Upper lobe of left lung (tissue), 6 donors: ENCODE measurements at places on chromosomes 7 and 10. TPM values are rescaled to one million over a fixed set of nuclear protein-coding genes. Genes with fewer than 3 reads are reported as not detected.

- no peak for DNase-seq
These were observed 147.6 kb downstream of the ARID5B start for GRCh38 chr10:62048919-62049623.

DNA sequence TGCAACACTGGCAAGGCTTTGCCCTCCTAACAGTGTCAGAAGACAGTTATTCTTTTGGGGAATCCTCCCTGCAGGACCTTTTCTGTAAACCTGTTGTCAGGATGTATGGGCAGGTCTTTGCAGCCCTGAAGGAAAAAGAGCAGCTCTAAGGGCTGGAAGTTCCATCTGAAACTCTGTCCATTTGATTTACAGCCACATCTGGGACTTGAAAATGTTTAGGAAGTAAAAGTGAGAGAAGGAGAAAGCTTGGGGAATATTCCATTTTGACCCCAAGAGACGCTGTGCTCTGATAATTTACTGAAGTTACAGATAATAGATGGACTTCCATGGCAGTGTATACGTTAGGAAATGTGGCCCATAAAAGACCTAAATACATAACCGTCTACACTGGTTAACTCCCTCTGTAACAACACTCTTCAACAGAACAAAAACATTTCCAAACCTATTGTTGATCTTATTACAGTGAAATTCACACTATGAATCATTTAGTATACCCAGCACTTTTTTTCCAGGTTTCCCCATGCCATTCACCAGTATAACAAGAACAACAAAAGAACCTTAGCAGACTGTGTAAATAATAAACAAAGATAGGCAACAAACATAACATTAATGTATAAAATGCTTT, 89.1 kb downstream of the KIAA1549 start:
- DNase-seq, result no peak

DNA sequence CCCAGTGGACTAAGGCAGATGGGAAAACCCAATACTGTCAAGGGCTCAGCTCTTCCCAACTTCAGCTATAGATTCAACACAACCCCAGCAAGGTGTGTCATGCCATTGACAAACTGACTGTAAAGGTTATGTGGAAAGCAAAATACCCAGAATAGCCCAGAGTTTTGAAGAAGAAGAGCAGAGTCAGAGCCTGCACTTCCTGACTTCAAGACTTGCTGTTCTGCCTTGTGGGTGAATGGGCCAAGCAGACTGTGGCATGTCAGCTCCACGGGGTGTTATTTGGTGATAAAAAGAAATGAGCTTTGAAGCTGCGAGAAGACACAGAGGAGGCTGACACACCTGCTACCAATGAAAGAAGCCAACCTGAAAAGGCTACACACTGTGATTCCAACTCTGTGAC, 89.7 kb downstream of the NKX6-2 start:
- DNase-seq, result no peak

- no peak for DNase-seq
These were observed 27.9 kb upstream of the GATA3 start for GRCh38 chr10:8026349-8027259.

DNA sequence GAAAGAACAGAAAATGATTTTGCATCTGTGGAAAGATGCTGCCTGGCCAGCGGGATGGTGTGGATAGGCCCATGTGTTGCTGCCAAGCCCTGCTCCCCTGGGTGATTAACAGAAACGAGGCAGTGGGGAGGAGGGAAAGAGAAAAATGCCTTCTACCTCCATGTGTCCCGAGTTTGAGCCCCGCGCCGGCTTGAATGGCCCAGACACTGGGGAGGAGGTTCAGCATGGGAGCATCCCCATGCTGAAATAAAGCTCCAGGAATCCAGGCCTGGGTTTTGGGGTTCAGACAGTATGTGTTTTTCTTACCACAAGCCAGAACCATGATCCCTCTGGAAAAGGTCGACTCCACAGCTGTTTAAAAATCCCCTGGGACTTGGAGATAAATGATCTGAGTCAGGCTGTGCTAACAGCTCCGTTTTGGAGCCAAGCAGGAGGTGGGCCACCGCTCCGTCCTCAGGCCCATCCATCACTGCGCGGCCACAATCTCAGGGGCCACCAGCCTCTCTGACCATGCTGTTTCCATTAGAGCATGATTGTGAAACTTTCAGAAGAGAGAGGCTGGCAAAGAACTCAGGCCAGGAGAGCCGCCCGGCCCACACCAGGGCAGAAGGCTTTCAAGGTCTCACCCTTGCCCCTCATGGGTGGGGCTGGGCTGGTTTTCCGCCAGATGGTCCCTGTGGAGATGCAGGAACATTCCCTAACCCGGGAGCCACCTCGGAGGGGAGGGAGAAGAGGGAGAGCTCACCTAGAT, 299.7 kb downstream of the ZEB1 start:
- DNase-seq, result no peak

GRCh38 chr7:57404967-57405421, 45.0 kb upstream of the ZNF716 start:
- DNase-seq, result no peak

DNA sequence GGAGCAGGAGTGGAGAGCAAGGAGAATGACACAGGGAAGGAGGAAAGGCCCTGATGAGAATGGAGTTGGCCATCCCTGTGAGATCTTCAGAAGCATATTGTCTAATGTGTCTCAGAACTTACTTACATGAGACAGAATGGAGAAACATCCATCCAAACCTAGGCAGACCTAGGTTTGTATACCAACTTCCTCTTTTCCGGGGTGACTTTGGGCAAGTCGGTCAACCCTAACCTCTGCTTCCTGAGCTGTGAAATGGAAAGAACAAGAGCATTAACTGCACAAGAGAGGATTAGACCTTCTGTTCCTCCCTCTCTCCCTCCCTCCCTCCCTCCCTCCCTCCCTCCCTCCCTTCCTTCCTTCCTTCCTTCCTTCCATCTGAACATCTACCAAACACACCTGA, 4.5 kb downstream of the GHRHR start:
- no peak for DNase-seq

FKBP6 gene
- not detected for total RNA-seq

DNA sequence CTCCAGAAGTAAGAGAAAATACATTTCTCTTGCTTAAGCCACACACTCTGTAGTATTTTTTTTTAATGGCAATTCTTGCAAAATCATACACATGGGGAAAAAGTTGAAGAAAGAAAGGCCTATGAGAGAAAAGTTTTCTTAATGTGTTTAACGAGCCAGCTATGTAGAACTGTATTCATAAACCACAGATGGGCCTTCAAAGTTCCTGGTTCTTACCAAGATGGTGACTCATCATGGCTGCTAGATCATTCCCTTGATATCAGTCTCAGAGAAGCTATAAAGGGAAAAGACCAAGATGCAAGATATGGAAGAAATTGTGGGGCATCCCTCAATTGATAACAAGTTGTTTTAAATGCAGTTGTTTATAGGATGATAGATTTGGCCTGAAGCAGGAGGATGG, 992.7 kb upstream of the MBL2 start:
- DNase-seq, result no peak

DNA sequence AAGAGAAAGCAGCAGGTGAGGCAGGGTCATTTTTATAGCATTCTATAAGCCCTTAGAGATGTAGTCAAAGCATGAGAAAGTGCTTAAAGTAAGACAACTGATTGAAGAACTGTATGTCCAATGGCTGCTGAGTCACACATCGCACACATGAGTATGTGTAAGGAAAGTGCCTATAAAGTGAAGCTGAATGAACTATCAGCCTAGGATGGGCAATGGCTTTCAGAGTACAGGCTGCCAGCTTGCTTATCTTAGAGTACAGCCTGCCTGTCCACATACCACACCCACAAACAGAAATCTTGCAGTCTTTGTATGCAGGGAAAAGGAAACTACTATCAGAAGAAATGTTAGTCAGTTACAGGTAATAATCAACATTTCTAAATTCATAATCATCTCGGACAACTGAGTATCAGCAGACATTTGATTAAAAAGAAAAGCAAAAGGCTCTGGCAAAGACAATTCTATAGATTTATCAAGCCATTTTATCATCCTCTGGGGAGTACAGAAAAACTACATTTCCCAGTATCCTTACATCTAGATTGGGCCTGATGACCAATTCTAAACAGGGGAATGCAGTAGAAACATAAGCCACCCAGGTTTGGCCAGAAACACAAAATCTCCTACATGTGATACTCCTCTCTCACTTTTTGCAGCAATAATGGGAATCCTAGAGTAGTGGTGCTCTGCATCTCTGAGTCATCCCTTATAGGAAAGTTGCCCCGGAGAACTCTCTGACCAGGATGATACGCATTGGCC, 16.2 kb upstream of the EPHB6 start:
- no peak for DNase-seq

- no peak for DNase-seq
These were observed 277.5 kb downstream of the PLXNA4 start for GRCh38 chr7:132298790-132299189.

GIMAP8 gene
- total RNA-seq, result 15.6 TPM

- no peak for DNase-seq
These were observed 2.9 kb downstream of the UNCX start for GRCh38 chr7:1235501-1236131.

GRCh38 chr10:48634984-48635557, 30.2 kb upstream of the ARHGAP22 start:
- DNase-seq, result no peak

- DNase-seq, result no peak
These were observed 9.3 kb downstream of the PALD1 start for GRCh38 chr10:70487824-70488223.

SNX10 gene
- 24.1 TPM for total RNA-seq

GRCh38 chr7:1533547-1534329, 3.2 kb downstream of the MAFK start:
- peak; percentile 60 for DNase-seq

GRCh38 chr7:152414779-152415178, 21.0 kb downstream of the KMT2C start:
- no peak for DNase-seq

- DNase-seq, result peak; percentile 87
These were observed 176.1 kb upstream of the TNS3 start for GRCh38 chr7:47757921-47758411.

CDH23 gene
- 29.3 TPM for total RNA-seq

DNA sequence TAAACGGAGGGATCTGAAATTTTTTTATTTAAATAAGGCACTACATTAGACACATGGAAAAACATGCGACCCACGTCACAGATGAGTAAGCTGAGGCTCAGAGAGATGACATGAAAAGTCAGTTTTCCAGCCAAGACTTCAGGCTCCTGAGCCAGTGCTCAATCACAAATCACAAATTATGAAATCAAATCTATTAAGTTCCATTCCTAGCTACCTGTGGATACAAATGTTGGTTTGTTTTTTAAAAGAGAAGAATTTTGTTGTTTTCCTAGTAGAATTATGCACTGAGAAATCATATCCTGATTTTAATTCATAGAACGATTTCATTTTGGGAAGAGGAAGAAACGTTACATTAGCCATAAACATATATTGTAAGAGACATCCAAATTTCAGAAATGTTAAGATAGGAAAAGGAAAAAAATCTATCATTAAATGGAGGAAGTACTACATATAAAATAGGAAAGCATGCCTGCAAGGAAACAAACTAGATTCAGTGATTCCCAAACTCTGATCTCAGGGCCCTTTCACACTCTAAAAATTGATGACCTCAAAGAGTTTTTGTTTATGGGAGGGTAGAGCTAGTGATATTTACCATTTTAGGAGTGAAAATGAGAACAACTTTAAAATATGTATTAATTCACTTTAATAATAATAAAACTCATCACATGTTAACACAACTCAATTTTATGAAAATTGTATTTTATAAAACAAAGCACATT, 340.4 kb downstream of the PARD3 start:
- DNase-seq, result no peak

- no peak for DNase-seq
These were observed 81.3 kb downstream of the OSBPL3 start for GRCh38 chr7:24898691-24899090.

DNA sequence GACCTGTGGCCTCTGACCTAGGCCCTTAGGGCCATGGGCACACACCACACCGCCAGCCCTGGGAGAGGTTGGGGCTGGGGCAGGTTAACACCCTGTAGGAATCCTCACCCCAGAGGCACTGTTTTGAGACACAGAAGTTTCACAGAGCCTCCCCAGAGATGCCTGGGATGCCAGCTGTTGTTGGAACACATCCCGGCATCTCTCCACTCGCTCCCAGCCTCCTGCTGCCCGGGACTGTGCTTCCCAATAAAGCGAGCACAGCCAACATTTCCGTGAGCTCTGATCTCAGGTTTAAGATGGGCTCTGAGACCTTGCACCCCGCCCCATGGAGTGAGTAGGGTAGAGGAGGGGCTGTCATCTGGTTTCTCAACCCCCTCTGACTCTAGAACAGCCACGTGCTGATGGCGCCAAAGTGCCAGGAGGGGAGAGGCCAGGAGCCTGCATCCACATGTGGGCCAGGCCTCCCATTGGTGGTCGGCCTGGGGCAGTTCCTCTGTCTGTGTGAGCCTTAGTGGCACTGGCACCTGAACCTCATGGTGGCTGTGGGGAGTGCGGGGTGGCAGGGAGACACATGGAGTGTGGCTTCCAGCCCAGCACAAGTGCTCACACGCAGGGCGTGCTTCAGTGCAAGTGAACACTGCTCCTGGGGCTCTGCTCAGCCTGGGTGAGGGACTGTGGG, 54.7 kb downstream of the RASGEF1A start:
- DNase-seq, result no peak

DNA sequence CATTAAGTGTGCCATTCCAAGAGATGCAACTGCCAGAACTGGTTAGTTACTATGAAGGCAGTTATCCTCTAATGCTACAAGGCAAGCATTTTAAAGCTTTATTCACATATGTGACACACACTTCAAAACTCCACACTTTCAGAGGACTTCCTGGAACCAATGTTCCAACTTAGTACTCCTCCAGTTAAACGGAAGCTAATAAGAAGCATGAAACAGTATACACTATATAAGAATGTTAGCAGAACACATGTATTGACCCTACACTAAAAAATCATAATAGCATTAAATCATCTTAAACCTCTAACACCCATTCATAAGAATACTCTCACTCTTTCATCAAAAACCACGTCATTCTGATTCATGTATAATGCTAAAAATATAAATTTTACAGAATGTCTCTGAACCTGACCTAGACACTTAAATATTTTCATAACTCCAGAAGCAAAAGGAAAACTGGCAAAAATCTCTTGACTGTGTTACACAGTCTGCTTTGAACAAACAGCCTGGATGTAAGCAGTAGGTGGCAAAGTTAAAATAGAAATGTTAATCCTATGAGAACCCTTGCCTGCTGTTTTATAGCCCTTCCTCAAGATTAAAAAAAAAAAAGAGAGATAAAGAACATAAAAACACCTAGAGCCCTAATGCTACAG, 135.0 kb downstream of the SEMA3C start:
- DNase-seq, result no peak

GRCh38 chr7:17402628-17403278, 104.3 kb downstream of the AHR start:
- DNase-seq, result no peak

GRCh38 chr10:29105516-29106215, 183.2 kb upstream of the LYZL1 start:
- no peak for DNase-seq

- peak; percentile 56 for DNase-seq
These were observed 42.6 kb downstream of the MAP3K8 start for GRCh38 chr10:30476511-30477155.

GRCh38 chr7:137325927-137326326, 17.6 kb downstream of the PTN start:
- DNase-seq, result no peak

DNA sequence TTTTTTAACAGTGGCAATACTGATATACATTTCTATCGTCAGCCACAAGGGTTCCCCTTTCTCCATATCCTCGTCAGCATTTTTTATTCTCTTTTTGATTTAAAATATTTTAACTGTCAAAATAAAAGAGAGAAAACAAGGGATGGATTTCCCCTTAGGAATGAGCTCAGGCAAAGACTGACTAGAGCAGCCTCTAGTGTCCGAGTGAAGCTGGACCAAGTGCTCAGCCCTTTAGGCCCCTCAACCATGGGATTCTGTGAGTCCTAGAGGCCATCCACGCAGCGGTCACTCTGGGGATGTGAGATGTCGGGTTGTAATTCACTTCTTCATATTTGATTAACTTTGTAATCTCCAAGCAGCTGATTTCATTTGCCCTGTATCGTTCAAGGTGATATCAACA, 137.4 kb upstream of the RNF32 start:
- DNase-seq, result no peak
